Stimulated activated CD8-positive, alpha-beta memory T cell treated with anti-CD3 and anti-CD28 coated beads, Interleukin-7, amount 100 ng/mL, for 4 hours (primary cell): ENCODE measurements at places on chromosomes 3 and 15.

GRCh38 chr3:103057003-103057402, 622.2 kb downstream of the ZPLD1 start:
- no peak for DNase-seq

DNA sequence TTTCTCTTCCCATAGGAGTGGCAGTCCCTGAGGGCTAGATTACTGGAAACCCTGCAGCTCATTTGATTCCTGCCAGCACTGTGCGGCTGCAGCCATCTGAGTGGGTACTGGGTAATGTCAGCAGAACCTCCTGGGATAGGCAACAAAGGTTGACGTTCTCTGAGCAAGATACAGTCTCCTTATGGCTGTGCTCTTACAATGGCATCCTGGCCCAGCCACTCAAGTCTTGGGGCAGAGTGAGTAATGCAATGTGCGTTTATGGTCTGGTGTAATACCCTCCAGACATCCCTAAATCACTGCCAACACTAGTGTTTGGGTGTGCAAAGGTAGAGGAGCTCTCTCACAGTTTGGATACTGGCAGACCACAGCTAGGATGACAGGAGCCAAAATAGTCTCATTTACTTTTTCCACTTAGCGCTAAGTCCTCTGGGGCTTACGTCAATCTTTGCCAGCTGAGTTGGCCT, 775.8 kb downstream of the ZNF385D start:
- no peak for DNase-seq

DNA sequence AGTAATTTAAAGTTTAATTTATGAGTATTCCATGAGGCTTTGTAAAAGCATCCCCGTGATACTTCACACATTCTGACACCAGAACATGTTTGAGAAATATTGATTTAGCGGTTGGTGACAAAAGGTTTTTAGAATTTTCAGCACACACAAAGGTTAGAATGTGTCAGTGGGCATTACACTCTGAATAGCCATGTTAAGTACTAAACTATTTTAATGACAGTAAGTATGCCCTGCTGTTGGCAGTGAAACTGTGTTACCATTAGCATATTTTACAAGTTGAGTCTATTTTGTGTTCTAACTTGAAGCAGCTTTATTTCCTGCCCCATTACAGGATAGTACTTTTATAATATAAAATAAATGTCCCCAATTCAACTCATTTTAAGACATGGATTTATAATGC, 66.5 kb downstream of the ADAMTSL3 start:
- no peak for DNase-seq

- DNase-seq = no peak
These were observed 252.1 kb upstream of the KCNMB2 start for GRCh38 chr3:178284181-178284580.

DNA sequence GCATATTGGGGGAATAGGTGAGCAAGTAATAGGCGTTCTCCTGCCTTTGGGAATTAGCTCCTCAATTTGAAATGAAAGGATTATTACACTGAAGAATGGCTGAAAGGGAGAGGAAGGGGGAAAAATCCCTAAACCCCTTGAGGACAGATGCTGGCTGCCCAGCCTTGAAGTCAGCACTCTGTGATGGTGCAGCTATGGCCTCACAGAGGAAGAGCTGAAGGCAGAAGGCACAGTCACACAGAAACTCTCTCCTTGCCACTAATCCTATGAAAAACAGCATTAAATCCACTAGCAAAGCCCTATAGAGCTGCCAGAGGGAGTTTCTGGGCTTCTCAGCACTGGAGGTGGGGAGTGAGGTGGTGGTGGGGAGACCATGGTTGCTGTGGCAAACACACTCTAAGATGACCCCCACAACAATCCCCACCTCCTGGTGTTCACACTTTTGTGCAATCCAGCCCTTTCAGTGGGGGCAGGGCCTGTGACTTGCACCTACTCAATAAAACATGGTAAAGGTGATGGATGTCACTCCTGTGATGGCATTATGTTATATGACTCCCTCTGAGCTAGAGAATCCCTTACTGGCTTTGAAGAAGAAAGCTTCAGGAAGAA, 101.2 kb downstream of the RFTN1 start:
- DNase-seq = no peak

- DNase-seq = no peak
These were observed 191.9 kb downstream of the STT3B start for GRCh38 chr3:31724651-31725050.

DNA sequence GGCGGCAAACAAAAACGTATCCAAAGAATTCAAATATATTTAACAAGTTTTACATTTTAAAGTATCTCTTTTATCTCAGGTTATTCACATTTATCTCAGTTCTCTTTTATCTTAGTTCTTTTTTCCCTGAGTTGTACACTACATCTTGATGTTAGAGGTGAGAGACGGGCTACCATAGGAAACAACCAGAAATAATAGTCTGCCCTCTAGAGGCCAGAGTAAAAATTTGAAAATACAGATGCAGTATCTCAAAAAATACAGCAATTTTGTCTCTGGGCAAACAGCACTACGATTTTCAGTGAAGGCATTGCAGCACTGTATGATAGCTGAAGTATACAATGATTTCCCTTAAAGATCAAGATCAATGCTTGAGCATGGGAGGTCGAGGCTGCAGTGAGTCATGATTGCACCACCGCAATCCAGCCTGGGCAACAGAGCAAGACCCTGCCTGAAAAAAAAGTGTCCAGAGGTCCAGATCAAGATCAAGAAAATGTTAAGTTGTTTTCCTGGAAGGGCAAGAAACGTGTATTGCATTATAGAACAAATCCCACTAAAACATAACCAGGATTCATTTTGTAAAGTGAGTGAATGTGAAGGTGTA, 82.6 kb upstream of the ATP11B start:
- no peak for DNase-seq

DNA sequence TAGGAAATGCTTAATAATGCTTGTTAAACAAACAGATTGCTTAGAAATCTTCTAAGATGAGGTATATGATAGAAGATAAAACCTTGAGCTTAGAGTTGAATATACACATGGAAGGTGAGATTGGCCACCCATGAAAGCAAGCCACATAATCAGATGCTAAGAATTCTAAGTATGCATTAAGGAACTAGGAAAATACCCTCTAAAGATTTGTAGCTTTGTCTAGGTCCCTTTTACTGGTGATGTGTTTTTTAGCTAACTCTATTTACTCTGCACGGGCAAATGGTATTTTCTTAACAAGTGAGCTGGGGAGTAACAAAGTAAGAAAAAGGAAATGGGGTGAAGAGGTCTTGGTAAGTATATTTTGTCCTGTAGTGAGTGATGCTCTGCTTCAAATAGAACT, 310.3 kb downstream of the OXSM start:
- DNase-seq = no peak

DNA sequence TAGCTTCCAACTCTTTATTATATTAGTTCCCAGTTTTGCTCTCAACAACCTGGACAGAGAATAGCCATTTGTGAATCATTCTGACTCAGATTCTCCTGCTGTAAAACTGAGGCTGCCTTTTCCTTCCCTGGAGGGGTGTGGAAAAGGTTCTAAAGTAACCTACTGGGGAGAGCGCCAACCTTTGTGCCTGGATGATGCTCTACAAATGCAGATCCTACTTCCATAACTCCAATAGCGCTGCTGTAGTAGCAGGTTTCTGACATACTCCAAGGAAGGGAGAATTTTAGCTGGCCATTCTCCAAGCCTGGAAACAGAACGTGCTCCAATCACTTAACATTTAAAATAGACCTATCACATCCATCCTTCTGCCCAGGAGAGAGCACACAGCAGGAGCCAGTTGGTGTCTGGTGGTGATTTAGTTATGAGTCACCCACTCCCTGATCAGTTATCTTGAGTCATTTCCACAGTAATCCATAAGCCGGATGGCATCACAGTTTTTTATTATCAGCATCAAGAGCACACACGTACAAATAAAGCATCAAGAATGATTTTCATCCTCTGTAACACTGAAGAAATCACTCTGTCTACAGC, 38.3 kb downstream of the MYH15 start:
- DNase-seq = no peak

- DNase-seq = no peak
These were observed 169.5 kb upstream of the CNTN6 start for GRCh38 chr3:923161-923910.

DNA sequence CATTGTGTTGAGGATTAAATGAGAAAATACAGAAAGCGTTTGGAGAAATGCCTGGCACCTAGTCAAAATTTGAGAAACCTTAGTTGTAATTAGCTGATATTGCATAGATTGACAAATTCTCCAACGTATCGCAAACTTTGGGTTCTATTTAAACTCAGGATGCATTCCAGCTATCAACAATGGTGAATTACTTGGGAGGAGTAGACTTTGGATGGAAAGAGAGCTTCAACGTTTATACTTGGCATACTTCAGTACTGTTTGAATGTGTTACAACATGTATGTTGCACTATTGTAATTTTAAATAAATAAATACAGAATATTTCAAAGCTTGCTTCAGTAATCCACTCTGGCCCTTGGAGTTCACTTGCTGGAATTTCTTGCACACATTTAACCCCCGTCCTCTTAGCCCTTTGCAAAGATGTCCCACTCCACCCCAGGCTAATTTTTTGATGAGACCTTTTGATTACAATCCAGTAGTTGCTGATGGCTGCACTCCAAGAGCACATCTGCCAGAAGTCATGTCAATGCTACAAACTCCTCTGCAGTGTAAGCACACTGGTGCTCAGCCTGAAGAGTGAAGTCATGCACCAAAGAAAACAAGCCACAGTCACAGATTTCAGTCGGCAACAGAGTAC, 4.7 kb upstream of the DIS3L start:
- DNase-seq = no peak

GRCh38 chr3:164196477-164196876, 881.8 kb downstream of the SI start:
- no peak for DNase-seq

GRCh38 chr3:9067352-9067975, 104.2 kb upstream of the RAD18 start:
- DNase-seq = no peak

- no peak for DNase-seq
These were observed 91.8 kb upstream of the LMOD3 start for GRCh38 chr3:69214241-69214640.
